Effector memory CD4-positive, alpha-beta T cell (primary cell): ENCODE measurements at places on chromosomes 2 and 18.

DNA sequence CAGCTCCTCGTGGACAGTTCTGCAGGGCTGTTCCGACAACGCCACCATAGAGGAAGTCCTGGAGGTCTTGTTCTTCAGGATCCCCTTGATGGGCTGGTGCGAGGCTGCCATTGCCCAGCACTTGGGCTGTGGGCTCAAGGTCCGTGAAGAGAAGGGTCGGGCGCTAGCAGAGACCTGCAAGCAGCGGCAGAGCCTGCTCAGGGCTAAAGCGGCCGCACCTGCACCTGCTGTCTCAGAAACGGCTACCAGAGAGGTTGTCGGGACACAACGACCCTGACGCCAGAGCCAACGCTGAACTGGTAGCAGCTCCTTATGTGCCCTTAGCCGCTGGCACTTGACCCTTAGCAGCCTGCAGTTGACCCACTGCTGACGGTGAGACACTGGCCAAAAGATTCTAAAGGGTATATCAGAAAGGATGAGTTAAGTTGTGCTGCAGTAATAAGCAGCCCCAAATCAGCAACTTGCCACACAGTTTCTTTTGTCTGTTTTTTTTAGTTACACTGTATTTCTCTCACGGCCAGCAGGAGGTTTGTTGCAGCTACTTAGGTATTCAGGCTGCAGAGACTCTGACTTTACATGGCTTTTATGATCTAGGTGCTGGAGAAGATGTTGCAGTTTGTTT lies 55.5 kb upstream of the ST6GAL2 start:
- H3K36me3 ChIP-seq: no peaks in the 10 kb centered on the region
- no peak overlapping the region for H3K4me3 ChIP-seq
- no peak overlapping the region for H3K27ac ChIP-seq
- no peaks in the 10 kb centered on the region for H3K27me3 ChIP-seq
- no peak for DNase-seq

GRCh38 chr2:195639238-195639858 lies 17.7 kb upstream of the SLC39A10 start:
- no peak overlapping the region for H3K4me3 ChIP-seq
- no peaks in the 10 kb centered on the region for H3K27me3 ChIP-seq
- no peaks in the 10 kb centered on the region for H3K4me1 ChIP-seq
- no peaks in the 10 kb centered on the region for H3K36me3 ChIP-seq
- no peak overlapping the region for H3K27ac ChIP-seq

DNA sequence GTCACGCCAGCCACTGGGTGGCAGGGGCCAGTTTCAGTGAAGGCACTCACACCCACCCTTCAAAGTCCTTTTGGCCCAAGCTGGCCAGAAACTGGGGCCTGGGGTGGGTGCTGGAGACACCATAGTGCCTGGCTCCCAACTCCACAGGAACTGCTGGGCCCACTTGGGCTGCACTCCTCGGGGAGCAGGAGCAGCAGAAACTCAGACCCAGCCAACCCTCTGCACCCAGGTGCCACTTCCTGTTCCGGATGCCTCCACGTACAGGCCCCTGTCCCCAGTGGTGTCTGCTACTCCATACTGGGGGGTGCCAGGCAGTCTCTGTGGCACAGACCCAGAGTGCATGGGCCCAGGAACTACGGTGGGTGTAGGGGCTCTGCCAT lies 42.5 kb upstream of the ZNF519 start:
- no peaks in the 10 kb centered on the region for H3K4me1 ChIP-seq
- no peaks in the 10 kb centered on the region for H3K27me3 ChIP-seq
- no peaks in the 10 kb centered on the region for H3K36me3 ChIP-seq
- no peak overlapping the region for H3K27ac ChIP-seq
- H3K4me3 ChIP-seq: no peak overlapping the region

DNA sequence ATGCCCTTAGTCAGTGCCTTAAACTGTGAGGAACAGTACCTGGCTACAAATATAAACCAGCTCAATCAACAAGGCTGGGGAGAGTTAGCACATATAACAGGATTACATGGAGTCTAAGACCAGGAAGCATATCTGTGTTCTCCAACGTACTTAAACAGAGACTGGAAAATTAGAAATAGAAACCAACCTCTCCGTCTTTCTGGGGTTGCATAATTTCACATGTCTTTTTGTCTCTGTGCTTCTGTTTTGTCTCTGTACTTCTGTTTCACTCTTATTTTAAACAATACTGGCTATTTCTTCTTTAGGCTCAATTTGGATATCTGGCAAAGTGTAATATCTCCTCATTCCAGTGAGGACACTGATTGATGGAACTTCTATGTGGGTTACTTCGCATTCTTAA lies 749.0 kb upstream of the ZEB2 start:
- no peak overlapping the region for H3K27ac ChIP-seq
- H3K36me3 ChIP-seq: no peaks in the 10 kb centered on the region
- no peak for DNase-seq

- H3K4me3 ChIP-seq: no peak overlapping the region
- no peak overlapping the region for H3K27ac ChIP-seq
- no peaks in the 10 kb centered on the region for H3K27me3 ChIP-seq
Measured at GRCh38 chr2:196252408-196253115, 81.2 kb upstream of the STK17B start.

DNA sequence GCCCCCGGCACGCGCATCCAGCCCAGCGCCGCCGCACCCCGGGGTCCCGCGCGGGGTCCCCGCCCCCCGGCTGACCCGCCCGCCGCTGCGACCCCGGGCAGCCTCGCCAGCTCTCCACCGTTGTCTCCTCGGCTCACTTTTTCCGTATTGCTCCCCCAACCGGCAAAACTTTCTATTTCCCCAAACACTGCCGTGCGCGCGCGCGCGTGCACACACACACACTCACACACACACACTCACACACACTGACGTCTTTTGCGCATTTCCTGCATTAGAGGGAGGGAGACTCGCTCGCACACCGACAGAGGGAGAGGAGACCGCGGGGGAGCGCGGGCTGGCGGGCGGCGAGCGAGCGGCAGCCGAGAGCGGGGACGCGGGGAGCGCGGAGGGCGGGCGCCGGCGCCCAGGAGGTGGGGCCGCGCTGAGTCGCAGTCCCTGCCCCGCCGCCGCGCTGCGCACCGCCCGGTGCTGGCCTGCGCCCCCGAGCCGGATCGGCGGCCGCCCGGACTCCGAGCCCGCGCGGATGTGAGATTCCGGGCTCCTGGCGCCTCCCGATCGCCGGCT lies 542 bp upstream of the PRKCE start:
- no peaks in the 10 kb centered on the region for H3K36me3 ChIP-seq
- H3K4me3 ChIP-seq: peak overlapping the region; percentile 92
- H3K27me3 ChIP-seq: no peaks in the 10 kb centered on the region
- peak overlapping the region; percentile 77 for H3K27ac ChIP-seq
- peaks cover 8% of the 10 kb centered on the region for H3K4me1 ChIP-seq
- peak; percentile 92 for DNase-seq

DNA sequence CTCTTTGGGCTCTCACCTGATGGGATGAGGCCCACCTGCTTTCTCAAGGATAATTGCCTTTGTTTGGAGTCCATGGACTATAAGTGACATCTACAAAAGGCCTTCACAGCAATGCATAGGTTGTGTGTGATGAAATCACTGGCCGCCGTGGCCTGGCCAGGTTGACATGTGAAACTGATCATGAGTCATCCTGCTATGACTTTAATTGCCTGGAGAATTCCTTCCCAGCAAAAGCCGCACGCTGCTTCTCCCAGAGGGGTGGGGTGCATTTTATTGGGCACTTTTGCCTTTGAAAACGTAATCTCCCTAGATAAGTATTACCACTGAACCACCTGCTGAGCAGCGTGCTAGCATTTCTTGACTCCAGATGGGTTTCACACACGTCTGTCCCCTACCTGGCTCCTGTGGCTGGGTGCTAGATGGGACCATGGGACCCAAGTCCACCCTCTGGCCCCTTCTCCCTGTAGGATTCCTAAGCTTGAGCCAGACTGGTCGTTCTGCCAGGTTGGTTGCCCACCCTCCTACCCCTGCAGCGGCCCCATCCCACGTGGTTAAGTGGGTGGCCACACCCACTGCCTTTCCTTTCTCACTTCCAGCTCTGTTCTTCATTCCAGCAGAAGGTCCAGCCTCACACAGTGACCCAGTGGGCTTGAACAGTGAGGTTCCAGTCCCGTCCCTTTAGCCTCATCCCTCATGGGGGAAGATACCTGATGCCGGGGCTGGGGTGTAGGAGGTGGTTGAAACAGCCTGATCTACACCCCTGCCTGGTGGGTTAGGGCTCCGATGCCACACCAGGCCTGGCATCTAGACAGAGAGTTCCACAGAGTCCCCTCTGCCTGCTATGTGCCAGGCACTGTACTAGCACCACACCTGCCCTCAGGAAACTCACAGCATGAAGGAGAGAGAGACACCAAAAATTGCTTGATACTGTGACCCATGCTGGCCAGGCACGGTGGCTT lies 89.6 kb downstream of the GBX2 start:
- no peak overlapping the region for H3K27ac ChIP-seq
- no peak overlapping the region for H3K4me3 ChIP-seq
- no peaks in the 10 kb centered on the region for H3K36me3 ChIP-seq
- no peak for DNase-seq

GRCh38 chr2:73072129-73072395 lies 550 bp upstream of the SFXN5 start:
- peak overlapping the region; percentile 99 for H3K4me3 ChIP-seq
- H3K27me3 ChIP-seq: no peaks in the 10 kb centered on the region
- H3K27ac ChIP-seq: no peak overlapping the region

GRCh38 chr2:32522770-32523169 lies 105.1 kb upstream of the TTC27 start:
- H3K27me3 ChIP-seq: no peaks in the 10 kb centered on the region
- H3K4me3 ChIP-seq: no peak overlapping the region
- DNase-seq: no peak
- peaks cover 45% of the 10 kb centered on the region for H3K36me3 ChIP-seq
- H3K4me1 ChIP-seq: no peaks in the 10 kb centered on the region

GRCh38 chr2:3472966-3473365 lies 46.4 kb downstream of the ADI1 start:
- peaks cover 51% of the 10 kb centered on the region for H3K36me3 ChIP-seq
- H3K4me3 ChIP-seq: no peak overlapping the region
- H3K27me3 ChIP-seq: no peaks in the 10 kb centered on the region
- no peaks in the 10 kb centered on the region for H3K4me1 ChIP-seq
- no peak for DNase-seq

- no peak overlapping the region for H3K4me3 ChIP-seq
- no peak for DNase-seq
- H3K4me1 ChIP-seq: no peaks in the 10 kb centered on the region
- no peaks in the 10 kb centered on the region for H3K36me3 ChIP-seq
- H3K27ac ChIP-seq: no peak overlapping the region
Measured at GRCh38 chr2:72112981-72113846, 34.4 kb downstream of the CYP26B1 start.

DNA sequence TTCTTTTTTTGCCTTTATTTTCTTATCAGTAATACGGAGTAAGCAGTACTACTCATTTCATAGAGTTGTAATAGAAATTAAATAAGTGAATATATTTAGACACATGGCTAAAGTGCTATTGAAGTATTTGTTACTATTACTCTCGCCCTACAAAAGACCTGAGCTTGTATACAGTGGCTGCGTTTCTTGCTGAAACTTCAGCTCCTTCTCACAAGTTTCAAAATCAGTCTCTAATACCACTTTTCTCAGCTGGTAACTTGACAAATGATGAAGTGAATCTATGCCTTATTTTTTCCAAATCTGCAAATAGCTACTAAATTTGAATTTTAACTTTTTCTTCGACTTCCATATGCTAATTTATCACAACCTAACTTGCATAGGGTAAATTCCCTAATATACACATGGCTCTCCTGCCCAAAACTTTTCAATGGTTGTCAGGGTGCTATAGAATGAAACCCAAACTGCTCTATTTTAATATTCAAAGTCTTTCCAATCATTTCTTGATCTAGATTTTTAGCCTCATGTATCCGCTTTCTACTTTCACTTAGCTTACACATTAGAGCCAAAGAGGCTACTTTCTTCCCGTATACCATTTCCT lies 347.8 kb upstream of the GULP1 start:
- H3K27ac ChIP-seq: no peak overlapping the region
- no peak overlapping the region for H3K4me3 ChIP-seq
- no peaks in the 10 kb centered on the region for H3K4me1 ChIP-seq
- DNase-seq: no peak
- H3K27me3 ChIP-seq: no peaks in the 10 kb centered on the region

- H3K27ac ChIP-seq: no peak overlapping the region
- DNase-seq: no peak
- no peaks in the 10 kb centered on the region for H3K36me3 ChIP-seq
- no peak overlapping the region for H3K4me3 ChIP-seq
Measured at GRCh38 chr2:65880436-65880835, 448.0 kb upstream of the SPRED2 start.

DNA sequence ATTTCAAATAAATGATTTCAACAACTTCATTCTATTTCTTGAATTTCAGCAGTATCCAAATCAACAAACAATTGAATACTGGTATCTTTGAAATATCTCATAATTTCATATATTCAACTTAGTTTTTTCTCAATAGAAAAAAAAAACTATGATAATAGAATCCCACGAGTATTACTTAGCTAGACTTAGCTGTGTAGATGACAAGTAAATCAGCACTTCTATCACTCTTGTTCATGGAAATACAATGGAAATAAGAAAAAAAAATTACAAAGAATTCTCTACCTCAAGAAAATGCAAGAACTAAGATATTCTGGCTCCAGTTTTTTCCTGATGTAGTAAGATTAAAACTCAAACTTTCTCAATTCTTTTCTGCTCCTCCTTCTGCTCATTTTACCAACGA lies 256.2 kb upstream of the KYNU start:
- no peak overlapping the region for H3K27ac ChIP-seq
- H3K27me3 ChIP-seq: no peaks in the 10 kb centered on the region
- no peak for DNase-seq
- no peaks in the 10 kb centered on the region for H3K4me1 ChIP-seq
- H3K36me3 ChIP-seq: no peaks in the 10 kb centered on the region

- no peaks in the 10 kb centered on the region for H3K4me1 ChIP-seq
- no peaks in the 10 kb centered on the region for H3K27me3 ChIP-seq
- no peaks in the 10 kb centered on the region for H3K36me3 ChIP-seq
- H3K4me3 ChIP-seq: no peak overlapping the region
Measured at GRCh38 chr2:1602278-1603010, 141.9 kb downstream of the PXDN start.

DNA sequence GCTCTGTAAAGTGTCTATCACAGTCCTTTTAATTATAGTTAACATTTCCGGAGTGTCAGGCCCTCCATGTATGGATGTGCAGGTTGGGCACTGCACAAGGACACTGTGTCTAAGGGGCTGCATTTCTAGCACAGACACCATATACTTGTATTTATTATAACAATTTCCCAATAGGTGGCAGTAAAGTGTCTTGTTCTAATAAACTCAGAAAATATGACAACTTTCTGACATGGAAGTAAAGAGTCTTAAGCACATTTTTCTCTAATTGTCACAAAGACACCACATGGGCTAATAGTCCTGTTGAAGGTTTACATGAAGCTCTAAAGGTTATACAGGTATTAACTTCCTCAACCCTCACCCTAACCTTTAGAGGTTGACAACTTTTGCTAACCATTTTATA lies 156.6 kb downstream of the DYSF start:
- H3K36me3 ChIP-seq: no peaks in the 10 kb centered on the region
- H3K4me3 ChIP-seq: no peak overlapping the region
- no peaks in the 10 kb centered on the region for H3K4me1 ChIP-seq

GRCh38 chr2:37000318-37000717 lies 34.0 kb upstream of the STRN start:
- no peak overlapping the region for H3K27ac ChIP-seq
- DNase-seq: no peak
- H3K4me1 ChIP-seq: no peaks in the 10 kb centered on the region
- H3K4me3 ChIP-seq: no peak overlapping the region
- H3K27me3 ChIP-seq: no peaks in the 10 kb centered on the region
